H4 (cell line): ENCODE measurements at places on chromosomes 3 and 15. TPM values are rescaled to one million over a fixed set of nuclear protein-coding genes. Genes with fewer than 3 reads are reported as not detected.

Gene ERICH6
- total RNA-seq: 0.06 TPM in 1 of 2 replicates, not detected in the other

GRCh38 chr3:178537122-178537705 is 978 bp downstream of the KCNMB2 start:
- no peak for DNase-seq

- no peak for DNase-seq
These were observed 198.8 kb downstream of the KLHL25 start for GRCh38 chr15:85595804-85596536.

DNA sequence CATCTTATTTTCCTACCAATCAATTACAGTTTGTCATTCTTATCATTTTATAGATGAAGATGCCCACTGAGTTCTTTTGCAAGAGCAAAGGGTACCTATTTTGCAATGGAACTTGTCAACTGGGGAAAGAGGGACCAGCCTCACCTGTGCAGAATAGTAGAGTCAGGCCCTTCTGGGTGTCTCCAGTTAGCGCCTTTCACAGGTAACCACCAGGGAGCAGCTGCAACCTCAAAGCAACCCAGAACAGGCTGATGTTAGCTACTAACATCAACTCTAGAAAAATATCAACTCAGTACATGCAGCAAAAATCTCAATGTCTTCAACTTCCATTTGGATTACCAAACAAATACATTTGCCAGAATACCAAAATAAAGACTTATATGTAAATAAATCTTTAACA is 47.1 kb downstream of the SUMF1 start:
- DNase-seq: no peak

Gene MFAP1
- total RNA-seq: 37.9 and 42.2 TPM in 2 replicates

Gene CKMT1A
- total RNA-seq: 0.10 and 1.1 TPM in 2 replicates

- DNase-seq: no peak
These were observed 11.8 kb upstream of the FAM174B start for GRCh38 chr15:92667287-92667904.
